ENCODE measurements at places on chromosomes 3 and 15.
A peak's percentile ranks its signal among the peaks of the same experiment; 100 is the strongest.

DNA sequence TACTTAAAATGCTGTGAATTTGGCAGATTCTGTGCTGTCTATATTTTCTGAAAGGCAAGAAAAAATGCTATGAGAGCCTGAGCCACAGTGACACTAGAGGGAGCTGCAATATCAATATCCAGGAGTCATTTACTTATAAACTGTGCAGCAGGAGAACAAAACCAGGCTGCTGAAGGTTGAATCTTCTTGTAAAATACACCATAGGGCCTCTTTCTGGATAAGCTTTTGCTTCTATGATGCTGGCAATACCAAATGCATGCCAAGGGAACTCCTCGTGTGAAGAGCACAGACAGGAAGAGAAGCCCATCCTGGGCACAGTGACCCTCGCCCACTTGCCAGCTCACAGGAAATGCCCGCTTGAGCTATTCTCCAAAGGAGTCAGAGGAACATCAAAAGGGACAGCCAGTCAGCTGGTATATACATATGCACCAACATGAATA, 48.0 kb upstream of the TSPAN3 start:
- peak; percentile 67 for DNase-seq

DNA sequence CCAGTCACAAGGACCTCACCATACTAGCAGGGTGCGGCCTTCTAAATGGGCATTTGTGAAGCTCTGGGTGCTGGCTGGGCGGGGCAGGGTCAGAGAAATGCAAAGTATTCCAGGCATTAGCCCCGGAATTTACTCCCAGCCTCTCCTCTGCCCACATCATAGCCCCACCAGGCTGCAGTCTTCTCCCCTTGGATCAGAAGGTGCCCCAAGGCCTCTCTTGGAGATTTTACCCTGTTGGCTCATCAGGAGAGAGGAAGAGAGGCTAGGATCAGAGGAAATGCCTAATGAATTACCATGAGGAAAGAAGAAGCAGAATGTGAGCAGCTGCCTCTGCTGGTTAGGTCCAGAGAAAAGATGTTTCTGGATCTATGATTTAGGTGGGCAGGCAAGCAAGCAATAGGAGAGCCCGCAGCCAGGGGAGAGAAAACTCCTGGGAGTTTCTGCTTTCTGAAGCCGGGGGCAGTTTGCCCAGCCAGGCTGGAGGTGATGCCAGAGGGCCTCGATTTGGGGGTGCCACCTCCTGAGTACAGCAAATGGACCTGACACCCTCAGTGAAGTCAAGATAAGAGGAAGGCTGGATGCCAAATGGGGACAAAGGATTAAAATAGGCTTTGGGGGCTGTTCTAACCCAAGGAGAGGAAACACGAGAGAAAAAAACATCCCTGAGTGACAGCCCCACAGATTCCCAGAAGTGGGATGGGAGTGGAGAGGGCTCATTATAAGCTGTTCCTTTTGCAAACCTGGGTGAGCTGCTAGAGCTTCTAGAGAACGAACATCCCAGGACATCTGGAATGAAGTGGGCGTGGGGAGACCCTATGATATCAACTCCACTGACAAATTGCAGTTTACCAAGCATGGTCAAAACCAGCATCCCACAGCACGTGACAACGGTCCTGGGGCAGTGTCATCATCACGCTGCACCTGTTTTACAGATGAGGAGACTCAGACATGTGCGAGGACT, 65.4 kb downstream of the BDH1 start:
- no peak for DNase-seq

DNA sequence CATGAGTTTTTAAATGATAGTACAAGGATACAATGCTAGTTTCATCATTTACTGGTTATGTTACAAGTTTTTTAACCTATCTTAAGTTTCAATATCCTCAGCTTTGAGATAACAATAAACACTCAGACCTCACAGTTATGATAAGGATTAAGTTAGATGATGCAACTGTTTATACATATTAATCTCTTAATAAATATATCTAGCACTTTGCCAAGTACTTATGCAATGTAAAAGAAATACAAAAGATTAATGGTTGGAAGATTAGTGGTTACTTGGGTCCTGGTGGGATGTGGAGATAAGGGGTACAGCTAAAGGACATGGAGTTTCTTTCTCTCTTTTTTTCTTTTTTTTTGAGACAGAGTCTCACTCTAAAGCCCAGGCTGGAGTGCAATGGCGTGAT, 12.0 kb downstream of the SPPL2A start:
- DNase-seq = no peak

DNA sequence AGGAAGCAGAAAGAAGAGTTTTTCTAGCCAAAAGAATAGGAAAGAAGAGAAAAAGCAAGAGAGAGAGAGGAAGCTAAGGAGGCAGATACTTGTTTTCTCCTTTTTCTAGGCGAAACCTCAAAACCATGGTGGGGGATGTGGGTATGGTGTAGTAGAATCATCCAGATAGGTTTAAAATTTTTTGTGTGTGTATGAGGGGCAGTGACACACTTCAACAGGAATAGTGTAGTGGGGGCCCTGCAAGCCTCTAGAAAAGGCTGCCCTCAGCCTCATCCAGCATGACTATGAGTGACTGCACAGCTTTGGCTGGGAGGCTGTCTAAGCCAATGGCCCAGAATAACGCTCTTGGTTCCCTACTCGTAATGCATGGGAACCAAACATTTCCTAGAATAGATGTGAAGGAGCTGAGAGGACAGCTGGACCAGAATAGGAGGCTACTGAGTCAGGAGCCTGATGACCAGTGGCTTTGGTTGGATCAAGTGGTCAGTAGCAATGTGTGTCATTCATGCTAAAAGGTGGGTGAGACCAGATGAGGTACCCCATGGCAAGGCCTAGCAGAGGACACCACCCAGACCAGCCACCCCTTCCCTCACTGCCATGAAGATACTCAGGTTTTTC, 24.4 kb downstream of the MOBP start:
- DNase-seq = no peak

- DNase-seq = no peak
Measured at GRCh38 chr3:25894101-25894500, 104.2 kb downstream of the OXSM start.

GRCh38 chr3:183845608-183846288, 20.4 kb upstream of the MAP6D1 start:
- DNase-seq = no peak

GRCh38 chr3:150543531-150543930, 2.8 kb downstream of the SERP1 start:
- DNase-seq = no peak

- no peak for DNase-seq
Measured at GRCh38 chr3:81363816-81364215, 397.6 kb downstream of the GBE1 start.

- no peak for DNase-seq
Measured at GRCh38 chr3:110816008-110816407, 255.6 kb upstream of the NECTIN3 start.

- DNase-seq = no peak
Measured at GRCh38 chr3:105653166-105653565, 215.6 kb downstream of the CBLB start.

- DNase-seq = no peak
Measured at GRCh38 chr3:170222647-170223541, 670 bp downstream of the PRKCI start.

- DNase-seq = no peak
Measured at GRCh38 chr15:82066455-82066854, 20.6 kb upstream of the MEX3B start.

GRCh38 chr3:29763115-29763514, 482.2 kb downstream of the RBMS3 start:
- DNase-seq = no peak

GRCh38 chr3:53792866-53793265, 53.4 kb downstream of the CHDH start:
- no peak for DNase-seq

DNA sequence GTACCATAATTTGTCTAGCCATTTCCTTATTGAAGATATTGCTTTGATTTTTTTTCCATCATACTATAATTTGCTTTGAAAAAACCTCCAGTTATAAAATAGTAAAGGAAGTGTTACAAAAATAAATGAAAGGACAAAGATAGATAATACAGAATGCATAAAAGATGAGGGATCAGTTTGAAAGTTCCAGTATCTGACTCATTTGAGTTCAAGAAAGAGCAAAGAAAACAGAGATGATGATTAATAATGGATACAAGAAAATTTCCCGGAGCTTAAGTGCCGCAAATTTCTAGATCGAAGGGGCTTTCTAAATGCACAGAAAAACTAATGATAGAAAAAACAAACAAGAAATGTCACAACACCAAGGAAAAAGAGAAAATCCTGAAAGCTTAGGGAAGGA, 4.3 kb downstream of the WDR48 start:
- no peak for DNase-seq

DNA sequence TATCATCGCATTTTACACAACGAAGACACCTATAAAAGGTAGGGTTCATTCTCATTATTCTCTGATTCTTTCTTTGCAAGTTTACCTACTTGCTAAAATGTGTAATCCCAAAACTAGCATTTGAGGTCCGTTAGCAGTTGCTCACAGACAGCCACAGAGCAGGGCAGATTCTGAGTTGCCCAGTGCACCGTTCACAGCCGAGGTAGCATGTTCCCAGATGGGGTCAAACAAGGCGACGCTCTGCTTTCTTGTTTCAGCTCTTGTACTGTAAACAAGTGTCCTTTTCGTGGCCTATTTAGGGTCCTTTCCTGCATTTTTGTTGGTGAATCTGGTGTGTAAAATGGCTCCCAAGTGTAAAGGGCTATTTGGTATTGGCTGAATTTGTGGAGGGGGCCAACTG, 3.1 kb downstream of the PPP1R2 start:
- no peak for DNase-seq

DNA sequence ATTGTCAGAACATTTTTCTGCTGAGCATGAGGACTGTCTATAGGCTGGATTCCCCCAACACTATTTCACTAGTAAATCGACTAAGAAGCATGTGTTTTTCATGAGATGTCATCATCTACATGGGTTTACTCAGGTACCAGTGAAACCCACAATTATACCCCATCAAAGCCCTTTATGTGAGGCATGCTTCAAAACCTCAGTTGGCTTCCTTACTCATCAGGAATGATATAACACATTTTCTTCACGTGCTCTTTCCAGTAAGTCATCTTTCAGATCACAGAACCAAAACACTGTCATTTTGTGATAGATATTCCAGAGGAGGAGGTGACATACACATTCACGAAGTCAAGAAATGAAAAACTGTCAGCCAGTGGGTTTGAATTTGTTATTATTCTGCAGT, 116.5 kb downstream of the ANO10 start:
- DNase-seq = no peak

DNA sequence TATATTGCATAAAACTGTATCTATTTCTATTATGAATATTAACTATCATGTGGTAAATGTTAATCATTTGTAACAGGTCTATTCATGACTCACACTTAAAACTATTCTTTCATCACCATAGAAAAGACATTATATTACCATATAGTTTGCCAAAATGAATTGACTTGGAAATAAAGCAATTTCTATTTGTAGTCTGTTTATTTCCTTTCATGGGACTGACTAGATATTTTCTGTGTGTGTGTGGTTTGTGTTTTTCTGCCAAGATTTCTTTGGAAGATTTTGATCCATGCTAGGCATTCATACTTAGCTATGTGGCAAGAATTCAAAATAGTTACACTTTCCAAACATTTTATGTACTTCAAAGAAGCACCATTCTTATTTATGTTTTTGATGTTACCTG, 522.5 kb upstream of the AGTR1 start:
- no peak for DNase-seq

Data from urinary bladder (tissue), 4 donors.